ENCODE measurements at places on chromosomes 2 and 18.

- DNase-seq = no peak
Observed at GRCh38 chr2:26316041-26316440, 29.9 kb upstream of the SELENOI start.

DNA sequence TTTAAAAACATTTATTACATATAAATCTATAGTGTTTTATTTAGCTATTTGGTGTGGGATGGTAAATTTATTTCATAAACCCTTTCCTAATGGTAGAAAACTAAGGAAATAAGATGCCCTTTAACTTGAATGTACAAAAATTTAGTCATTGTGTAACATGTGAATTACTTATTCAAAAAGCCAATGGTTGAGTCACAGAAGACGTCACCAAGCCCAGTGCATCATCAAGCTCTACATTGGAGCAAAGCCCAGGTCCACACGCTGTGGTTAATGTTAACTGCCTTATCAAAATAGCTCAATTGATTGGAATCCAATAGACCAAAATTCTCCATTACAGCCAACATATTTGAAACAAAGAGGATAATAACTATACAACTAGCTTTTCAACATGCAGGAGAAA lies 145.5 kb upstream of the LYPD1 start:
- DNase-seq = peak; percentile 41

DNA sequence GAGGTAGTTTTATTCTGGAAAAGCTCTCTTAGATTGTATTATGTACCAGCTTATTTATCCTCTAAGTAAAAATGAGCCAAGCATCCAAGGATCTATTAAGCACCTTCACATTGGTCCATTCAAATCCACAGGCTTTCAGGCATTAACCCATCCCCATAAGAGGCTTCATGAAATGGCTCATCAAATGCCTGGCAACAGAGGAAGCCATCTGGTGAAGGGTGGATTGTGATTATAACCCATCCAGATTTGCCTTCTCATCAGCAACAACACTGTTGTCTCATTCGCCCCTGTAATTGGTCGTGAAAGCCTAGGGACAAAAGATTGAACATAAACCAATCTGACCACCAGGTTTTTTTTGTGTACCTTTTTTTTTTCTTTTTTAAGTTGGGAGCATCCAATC lies 134.3 kb upstream of the TACR1 start:
- DNase-seq = no peak

DNA sequence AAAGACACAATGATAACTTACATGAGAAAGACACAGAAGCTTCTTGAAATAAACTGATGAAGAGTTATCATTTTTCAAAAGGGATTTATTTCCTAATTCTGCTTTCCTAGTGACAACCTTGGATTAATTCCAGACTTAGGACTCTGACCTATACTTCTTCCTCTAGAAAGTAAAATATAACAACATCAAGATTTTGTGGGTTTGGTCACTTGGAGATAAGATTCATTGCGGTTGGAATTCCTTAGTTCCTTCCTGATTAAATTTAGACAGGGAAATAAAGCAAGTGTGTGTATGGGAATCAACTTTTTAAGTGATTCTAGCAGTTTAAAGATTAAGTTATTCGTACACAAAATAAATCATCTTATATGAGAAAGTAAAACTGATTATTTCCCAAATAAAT lies 208.4 kb upstream of the CCDC150 start:
- no peak for DNase-seq

- DNase-seq = peak; percentile 56
Observed at GRCh38 chr2:24830351-24830750, 37.1 kb downstream of the CENPO start.

- no peak for DNase-seq
Observed at GRCh38 chr2:48438266-48438665, 91.7 kb upstream of the STON1 start.

DNA sequence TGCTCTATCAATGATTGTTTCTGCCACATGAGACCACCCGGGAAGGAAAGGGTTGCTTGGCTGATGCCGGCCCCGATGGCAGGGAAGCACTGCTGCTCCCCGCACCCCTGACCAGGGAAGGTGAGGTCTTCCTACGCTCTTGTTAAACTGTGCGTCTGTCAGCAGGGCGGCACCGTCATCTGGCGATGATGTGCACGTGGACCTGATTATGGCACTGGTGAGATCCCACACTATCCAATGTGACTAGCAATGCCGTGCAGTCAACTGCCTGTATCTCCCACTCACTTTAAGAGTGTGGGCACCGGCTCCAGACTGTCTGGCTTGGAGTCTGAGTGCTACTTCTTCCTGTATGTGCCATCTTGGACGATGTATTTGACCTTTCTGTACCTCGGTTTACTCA lies 209.2 kb downstream of the MYT1L start:
- DNase-seq = no peak

- no peak for DNase-seq
Observed at GRCh38 chr2:25207078-25207545, 38.7 kb upstream of the POMC start.

DNA sequence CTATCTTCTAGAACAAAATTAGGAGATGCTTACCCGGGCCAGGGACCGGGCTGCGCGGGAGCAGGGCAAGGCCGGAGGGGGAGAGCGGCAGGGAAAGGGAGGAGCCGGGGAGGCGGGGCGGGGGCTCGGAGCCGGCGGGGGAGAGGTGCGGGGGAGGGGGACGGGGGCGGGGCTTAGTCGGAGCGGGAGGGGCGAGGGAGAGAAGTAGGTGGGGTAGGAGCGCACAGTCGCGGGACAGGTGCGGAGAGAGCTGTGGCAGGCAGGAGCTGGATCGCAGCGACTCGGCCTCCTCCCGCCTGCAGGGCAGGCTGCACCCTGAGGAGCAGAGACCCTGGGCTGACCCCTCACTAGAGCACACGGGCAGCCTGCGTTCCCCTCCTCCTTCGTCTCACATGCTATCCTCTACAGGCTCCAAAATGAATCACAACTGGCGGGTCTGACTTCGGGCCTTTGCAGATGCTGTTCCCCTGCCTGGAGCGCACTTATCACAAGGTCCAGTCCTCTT lies 290.3 kb downstream of the CELF4 start:
- no peak for DNase-seq

GRCh38 chr2:227324642-227324994 lies 433 bp upstream of the MFF start:
- no peak for DNase-seq

DNA sequence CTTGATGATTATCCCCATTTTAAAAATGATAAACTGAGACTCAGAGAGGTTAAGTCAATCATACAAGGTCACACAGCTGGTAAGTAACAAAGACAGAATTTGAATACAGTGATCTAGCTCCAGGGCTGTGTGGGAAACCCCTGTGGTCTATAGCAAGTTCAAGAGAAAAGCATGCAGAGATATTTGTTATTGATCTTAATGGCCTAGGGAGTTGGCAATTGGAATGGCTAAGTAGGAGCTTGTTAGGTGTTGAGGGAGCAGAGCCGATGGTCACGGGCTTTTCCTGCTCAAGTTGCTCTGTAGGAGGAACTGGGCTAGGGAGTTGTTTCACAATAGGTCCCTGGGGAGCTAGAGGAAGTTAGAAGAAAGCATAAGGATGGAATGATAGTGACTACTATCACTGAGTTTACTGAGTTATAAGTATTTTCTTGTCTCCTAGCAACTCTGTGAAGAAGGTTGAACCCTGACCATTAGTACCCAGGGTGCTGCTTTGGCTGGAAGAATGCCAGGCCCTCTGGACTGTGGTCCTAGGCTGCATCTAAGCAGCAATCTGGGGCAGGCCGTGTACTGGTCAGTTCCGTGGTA lies 30.0 kb downstream of the RNF125 start:
- peak; percentile 89 for DNase-seq

- DNase-seq = peak; percentile 22
Observed at GRCh38 chr2:172208791-172209325, 106.2 kb upstream of the DLX2 start.

DNA sequence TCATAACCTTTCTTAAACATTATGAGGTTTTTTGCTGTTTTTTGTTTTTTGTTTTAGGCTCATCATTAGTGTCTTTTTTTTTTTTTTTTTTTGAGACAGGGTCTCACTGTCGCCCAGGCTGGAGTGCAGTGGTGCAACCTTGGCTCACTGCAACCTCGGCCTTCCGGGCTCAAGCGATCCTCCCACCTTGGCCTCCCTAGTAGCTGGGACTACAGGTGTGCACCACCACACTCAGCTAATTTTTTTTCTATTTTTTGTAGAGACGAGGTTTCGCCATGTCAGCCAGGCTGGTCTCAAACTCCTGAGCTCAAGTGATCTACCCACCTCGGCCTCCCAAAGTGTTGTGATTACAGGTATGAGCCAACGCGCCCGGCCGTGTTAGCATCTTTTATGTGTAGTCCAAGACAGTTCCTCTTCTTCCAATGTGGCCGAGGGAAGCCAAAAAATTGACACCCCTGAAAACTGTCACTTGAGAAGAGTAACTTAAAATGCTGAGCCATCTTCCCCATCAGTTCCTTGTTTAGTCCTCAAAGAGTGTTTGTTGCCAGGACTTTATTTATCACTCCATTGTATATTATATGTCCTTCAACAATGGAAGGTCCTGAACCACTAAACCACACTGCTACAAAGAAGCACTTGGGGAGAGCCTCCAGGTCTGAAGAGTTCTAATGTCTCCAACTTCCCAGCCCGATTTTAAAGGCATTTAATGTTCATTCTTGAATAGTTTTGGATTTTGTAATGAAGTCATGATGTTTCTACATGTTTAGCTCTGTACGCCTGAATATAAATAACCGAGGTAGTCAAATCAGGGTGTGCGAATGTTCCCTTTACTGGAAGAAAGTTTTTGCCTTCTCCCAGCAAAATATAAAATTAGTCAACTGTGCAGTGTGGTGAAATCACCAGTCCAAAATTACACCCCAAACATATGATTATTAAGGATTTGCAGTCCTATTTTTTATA lies 26.4 kb downstream of the ZNF516 start:
- DNase-seq = no peak

DNA sequence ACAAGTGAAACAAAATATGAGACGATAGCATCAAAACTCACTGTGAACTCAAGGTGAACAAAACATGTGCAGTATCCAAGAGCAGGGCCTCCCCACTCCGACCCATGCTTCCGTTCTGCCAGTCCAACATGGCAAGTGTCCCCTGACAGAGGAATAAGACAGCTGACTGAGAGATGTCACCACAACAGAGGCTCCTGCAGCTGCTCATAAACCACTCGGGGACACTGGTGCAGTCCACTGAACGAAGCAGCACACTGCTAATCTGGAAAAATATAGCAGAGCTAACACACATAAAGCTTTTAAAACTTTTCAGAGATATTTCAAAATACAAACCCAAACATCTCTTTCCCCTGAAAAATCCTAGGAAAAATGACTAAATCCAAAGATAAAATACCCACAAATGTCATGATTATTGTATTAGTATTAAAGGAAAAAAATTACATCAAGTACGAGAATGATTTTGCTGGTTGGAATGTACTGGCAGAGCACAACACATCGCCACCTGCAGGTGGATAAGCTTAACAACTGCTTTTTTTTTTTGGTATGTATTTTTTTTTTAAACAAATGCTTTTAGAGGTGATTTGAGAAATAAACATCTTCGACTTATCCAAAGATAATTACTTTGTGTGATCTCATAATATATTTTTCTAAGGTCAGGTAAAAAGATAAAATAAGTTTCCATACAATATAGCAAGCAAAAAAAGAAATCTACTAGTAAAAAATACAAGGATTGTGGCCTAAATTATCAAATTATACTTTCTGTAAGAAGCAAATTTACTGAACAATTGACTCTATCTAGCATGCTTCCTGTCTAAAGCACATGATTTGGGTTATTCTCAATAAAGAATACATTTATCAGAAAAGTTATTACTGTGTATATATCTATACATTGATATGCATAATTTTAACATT lies 18.6 kb downstream of the THADA start:
- DNase-seq = peak; percentile 80

DNA sequence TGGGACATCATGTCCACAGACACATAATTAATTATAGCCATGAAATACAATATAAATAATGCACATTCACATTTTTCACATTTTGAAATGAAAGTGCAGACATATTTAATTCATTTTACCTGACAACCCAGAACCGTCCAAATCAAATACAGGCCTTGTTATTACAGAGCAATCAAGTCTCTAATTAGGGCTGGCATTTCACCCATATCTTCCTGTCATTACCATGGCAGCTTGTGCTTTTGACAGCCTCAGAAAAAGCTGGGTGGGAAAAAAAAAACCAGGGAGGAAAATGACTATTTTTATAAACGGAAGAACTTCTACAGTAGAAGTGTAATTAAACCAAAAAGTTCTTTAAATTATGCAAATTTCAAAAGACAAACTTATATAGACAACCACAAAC lies 436.4 kb downstream of the FBXO15 start:
- DNase-seq = no peak

DNA sequence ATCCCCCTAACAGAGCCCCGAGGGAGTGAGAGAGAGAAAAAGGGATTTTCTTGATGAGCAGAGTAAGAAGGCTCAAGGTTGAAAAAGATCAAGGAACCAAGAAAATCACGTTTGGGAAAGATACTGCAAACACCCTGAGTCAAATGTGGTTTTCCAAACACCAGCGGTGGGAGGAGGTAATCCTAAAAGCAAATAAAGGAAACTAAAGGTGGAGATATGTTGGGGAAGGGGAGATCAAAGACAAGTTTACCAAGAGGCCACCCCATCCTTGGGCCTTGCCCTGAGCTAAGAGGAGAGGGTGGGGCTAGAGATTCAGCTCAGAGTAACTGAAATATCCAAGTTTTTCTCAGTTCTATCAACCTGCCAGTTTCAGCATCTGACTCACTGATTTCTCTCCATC lies 332.3 kb downstream of the ETAA1 start:
- no peak for DNase-seq

GRCh38 chr2:208929139-208929864 lies 494.5 kb upstream of the MAP2 start:
- DNase-seq = no peak

GRCh38 chr2:102366406-102367112 lies 11.0 kb downstream of the IL18R1 start:
- no peak for DNase-seq

GRCh38 chr2:99485824-99486223 lies 4.0 kb downstream of the REV1 start:
- no peak for DNase-seq

DNA sequence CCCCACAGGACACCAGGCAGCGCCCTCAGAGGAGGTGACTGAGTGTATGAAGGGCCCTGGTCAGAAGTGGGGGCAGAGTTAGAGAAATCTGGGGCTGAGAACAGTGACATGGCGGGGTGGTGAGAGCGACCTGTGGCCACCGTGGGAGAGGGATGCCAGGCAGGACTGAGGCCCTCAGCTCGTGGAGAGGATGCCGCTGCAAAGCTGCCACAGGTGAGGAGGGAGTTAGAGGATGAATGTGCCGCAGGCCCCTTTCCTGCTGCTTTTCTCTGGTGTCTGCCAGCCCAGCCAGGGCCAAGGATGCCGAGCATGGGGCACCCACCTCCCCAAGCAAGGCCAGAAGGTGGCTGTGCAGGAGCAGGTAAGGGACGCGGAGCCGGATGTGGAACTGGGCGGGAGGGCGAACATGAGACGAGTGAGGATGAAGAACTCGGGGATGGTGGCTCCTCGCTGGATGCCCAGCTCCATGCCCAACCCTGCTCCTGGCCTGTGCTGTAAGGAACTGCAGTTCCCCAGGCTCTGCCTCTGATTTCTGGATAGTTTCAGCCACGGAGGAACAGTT lies 269.2 kb upstream of the HDAC4 start:
- DNase-seq = no peak

All from fibroblast of mammary gland (primary cell).